Kidney (tissue), 22 donors: ENCODE measurements at places on chromosomes 2 and 18. TPM values are rescaled to one million over a fixed set of nuclear protein-coding genes. Genes with fewer than 3 reads are reported as not detected.

DNA sequence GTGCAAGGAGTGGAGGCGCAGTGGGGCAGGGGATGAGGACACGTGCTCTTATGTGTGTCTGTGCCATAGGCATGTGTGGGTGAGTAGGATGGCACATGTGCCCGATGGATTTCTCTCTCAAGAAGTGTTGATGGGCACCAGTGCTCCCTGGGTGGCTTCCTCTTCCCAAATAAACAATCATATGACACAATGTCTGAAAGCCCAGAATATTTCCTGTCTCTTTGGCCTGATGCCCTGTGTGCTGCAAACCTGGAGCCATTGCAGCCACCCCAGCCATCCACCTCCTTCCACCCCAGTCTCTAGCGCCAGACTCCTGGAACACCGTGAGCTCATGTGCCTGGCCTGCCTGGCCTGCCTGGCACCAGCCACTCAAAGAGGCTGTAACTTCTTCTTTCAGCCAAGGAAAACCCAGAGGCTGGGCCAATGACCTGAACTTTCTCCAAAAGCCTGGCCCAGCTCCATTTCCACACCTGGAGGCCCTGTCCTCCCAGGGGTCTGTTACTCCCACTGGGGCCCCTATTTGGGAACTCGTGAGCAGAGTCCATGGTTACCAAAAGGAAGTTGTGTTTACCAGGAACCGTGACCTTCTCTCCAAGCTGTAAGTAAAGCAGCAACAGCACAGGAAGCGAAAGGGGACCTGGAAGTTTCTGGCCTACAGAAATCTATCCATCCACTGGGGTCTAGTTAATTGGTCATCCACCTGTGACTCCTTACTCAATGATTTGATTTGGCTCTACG, 9.5 kb upstream of the ZBTB7C start:
- no peak overlapping the region for H3K4me3 ChIP-seq
- H3K27ac ChIP-seq = no peak overlapping the region
- H3K36me3 ChIP-seq = no peaks in the 10 kb centered on the region
- no peak for DNase-seq
- H3K27me3 ChIP-seq = no peaks in the 10 kb centered on the region

GRCh38 chr18:61893971-61894750, 1.4 kb upstream of the RNF152 start:
- H3K27ac ChIP-seq = peak overlapping the region; percentile 92
- DNase-seq = peak; percentile 93
- no peaks in the 10 kb centered on the region for H3K4me1 ChIP-seq
- H3K4me3 ChIP-seq = peak overlapping the region; percentile 33
- H3K27me3 ChIP-seq = no peaks in the 10 kb centered on the region

GRCh38 chr2:45176390-45176789, 167.1 kb upstream of the SIX2 start:
- no peak for DNase-seq
- H3K4me1 ChIP-seq = no peaks in the 10 kb centered on the region

DNA sequence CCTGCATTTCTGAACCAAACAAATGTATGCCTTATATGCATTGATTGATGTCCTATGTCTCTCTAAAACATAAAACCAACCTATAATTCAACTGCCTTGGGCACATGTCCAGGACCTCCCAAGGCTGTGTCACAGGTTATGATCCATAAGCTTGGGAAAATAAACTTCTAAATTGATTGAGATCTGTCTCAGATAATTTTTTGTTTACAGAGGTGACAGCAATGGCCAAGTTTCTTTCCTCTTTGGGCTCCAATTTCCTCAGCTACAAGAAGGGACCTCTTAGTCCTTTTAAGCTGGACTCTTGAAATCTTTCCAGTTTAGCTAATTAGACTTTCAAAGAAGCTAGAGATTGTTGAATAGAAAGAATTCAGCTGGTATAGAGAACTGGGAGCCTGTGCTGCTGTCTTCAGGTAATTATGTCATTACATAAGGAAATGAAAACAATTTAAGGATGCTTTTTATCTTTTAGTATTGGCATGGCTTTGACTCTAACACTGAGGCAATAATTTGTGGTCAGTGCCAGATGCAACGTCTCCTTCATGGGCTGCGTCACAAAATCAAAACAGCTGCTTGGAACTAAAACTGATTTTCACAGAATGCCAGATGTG, 412.1 kb upstream of the TRIB2 start:
- no peaks in the 10 kb centered on the region for H3K36me3 ChIP-seq
- DNase-seq = peak; percentile 30
- no peaks in the 10 kb centered on the region for H3K27me3 ChIP-seq

Gene INSIG2
- total RNA-seq = 29.0 TPM

GRCh38 chr2:62870966-62871365, 165.5 kb downstream of the EHBP1 start:
- H3K4me3 ChIP-seq = no peak overlapping the region
- H3K27me3 ChIP-seq = no peaks in the 10 kb centered on the region
- H3K4me1 ChIP-seq = no peaks in the 10 kb centered on the region
- no peak overlapping the region for H3K27ac ChIP-seq
- DNase-seq = no peak

DNA sequence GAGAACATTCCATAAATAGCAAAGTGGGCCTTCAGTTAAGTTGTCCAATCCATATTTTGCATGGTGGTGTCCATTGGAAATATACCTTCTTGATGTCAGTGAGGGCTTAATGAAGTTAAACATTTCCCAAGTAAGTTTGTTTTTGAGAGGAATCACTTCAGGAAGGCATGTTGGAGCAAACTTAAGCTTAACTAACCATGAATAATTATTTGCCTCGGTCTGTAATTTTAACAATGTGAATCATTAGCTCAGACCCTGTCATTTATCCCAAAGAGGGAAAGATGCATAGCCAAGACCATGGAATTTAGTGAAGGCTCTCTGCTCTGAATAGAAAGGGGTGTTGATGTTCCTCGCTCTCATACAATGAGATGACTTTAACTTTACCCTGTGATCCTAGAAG, 47.4 kb downstream of the SPATS2L start:
- H3K36me3 ChIP-seq = no peaks in the 10 kb centered on the region
- H3K4me3 ChIP-seq = no peak overlapping the region
- H3K27ac ChIP-seq = peak overlapping the region; percentile 19
- peaks cover 36% of the 10 kb centered on the region for H3K4me1 ChIP-seq
- peak; percentile 73 for DNase-seq

- no peaks in the 10 kb centered on the region for H3K27me3 ChIP-seq
- no peak for DNase-seq
- no peaks in the 10 kb centered on the region for H3K4me1 ChIP-seq
- no peak overlapping the region for H3K27ac ChIP-seq
These were observed 27.5 kb upstream of the ACVR1 start for GRCh38 chr2:157903626-157904025.

Gene CIDEA
- total RNA-seq = not detected

Gene RAX
- not detected for total RNA-seq

Gene HOXD9
- 36.5 TPM for total RNA-seq

GRCh38 chr2:173793709-173794565, 171.2 kb downstream of the SP3 start:
- no peak for DNase-seq
- H3K27ac ChIP-seq = no peak overlapping the region
- H3K4me3 ChIP-seq = no peak overlapping the region
- no peaks in the 10 kb centered on the region for H3K27me3 ChIP-seq

Gene SESTD1
- 93.5 TPM for total RNA-seq

Gene VAMP8
- total RNA-seq = 196 TPM

DNA sequence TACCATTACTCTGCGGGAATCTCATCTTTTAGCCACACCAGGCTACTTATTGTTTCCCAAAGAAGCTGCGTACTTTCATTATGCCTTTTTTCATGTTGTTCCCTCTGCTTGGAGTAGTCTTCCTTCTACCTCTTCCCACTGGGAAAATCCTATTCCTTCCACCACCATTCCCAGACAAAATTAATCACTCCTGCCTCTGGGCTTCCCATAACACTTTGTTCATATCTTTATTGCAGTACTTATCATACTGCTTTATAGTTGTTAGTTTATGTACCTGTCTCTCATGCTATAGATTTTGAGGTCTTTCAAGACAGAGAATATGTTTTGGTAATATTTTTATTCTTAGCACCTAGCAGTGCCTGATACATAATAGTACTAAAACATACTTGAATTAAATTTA, 16.2 kb downstream of the OTX1 start:
- no peaks in the 10 kb centered on the region for H3K36me3 ChIP-seq
- no peaks in the 10 kb centered on the region for H3K4me1 ChIP-seq
- H3K27ac ChIP-seq = no peak overlapping the region
- peaks cover 48% of the 10 kb centered on the region for H3K27me3 ChIP-seq

Gene CCDC138
- total RNA-seq = 3.2 TPM

GRCh38 chr2:236657801-236658200, 88.2 kb downstream of the ACKR3 start:
- no peak for DNase-seq
- H3K27ac ChIP-seq = no peak overlapping the region
- H3K36me3 ChIP-seq = no peaks in the 10 kb centered on the region
- no peak overlapping the region for H3K4me3 ChIP-seq

Gene SULT1C2
- total RNA-seq = 67.4 TPM

- H3K36me3 ChIP-seq = peaks cover 5% of the 10 kb centered on the region
- H3K27me3 ChIP-seq = no peaks in the 10 kb centered on the region
- no peaks in the 10 kb centered on the region for H3K4me1 ChIP-seq
- no peak overlapping the region for H3K4me3 ChIP-seq
- DNase-seq = no peak
These were observed 27.8 kb upstream of the CACNB4 start for GRCh38 chr2:152126664-152127063.

DNA sequence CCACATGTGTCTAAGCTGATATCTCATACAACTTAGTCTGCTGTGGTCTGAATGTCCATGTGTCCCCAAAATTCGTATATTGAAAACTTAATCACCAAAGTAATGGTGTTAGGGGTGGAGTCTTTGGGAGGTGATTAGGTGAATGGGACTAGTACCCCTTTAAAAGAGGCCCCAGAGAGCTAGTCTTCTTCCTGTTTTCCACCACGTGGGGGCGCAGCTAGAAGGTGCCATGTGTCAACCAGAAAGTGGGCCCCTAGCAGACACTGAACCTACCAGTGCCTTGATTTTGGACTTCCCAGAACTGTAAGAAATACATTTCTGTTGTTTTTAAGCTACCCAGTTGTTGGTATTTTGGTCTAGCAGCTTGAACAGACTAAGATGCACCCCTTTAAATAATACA, 86.6 kb downstream of the ASB1 start:
- no peaks in the 10 kb centered on the region for H3K27me3 ChIP-seq
- no peak overlapping the region for H3K27ac ChIP-seq
- H3K36me3 ChIP-seq = no peaks in the 10 kb centered on the region
- no peaks in the 10 kb centered on the region for H3K4me1 ChIP-seq
- DNase-seq = no peak

DNA sequence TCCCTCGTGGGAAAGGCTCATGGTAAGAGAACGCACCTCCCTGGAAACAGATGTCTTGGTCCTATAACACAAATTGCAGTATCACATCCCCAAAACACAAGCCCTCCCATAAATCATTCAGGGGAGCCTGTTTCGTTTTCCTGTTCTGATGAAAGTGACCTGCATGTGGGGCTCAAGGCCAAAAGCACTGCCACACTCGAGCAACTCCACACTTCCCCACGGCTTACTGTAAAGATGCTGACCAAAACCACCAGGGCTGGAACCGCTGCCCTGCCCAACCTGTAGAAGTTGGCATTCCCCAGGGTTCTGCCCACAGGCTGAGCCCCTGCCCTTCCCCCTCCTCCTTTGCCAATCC, 139.7 kb downstream of the BCL11A start:
- H3K27me3 ChIP-seq = no peaks in the 10 kb centered on the region
- DNase-seq = no peak
- no peaks in the 10 kb centered on the region for H3K4me1 ChIP-seq
- H3K4me3 ChIP-seq = no peak overlapping the region

Gene GPR39
- total RNA-seq = 8.7 TPM

- DNase-seq = no peak
- H3K4me3 ChIP-seq = no peak overlapping the region
- no peaks in the 10 kb centered on the region for H3K36me3 ChIP-seq
These were observed 34.8 kb upstream of the CCDC102B start for GRCh38 chr18:68763083-68763482.

DNA sequence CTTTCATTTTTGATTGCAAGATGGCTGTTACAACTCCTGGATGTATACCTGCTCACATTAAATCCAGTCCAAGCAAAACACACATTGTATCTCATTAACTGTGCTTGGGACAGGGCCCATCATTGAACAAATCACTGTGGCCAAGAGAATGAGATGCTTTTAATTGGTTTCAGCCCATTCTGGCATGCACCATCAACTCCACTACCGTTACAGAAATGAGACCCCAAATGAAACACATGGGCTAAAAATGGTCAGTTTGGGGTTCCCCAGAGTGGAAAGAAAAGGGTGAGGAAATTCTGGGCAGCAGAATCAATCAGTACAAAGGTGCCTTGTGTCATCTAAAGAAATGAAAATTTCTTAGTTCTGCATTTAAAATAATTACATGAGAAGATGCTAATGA, 52.7 kb downstream of the FAM171B start:
- H3K27ac ChIP-seq = no peak overlapping the region
- DNase-seq = no peak
- H3K4me3 ChIP-seq = no peak overlapping the region
- no peaks in the 10 kb centered on the region for H3K4me1 ChIP-seq
- H3K36me3 ChIP-seq = no peaks in the 10 kb centered on the region

Gene NR4A2
- total RNA-seq = 2.4 TPM

Gene CACNB4
- 2.2 TPM for total RNA-seq

- no peak overlapping the region for H3K4me3 ChIP-seq
- no peak for DNase-seq
- H3K36me3 ChIP-seq = no peaks in the 10 kb centered on the region
- H3K27me3 ChIP-seq = no peaks in the 10 kb centered on the region
These were observed 29.8 kb downstream of the DPP10 start for GRCh38 chr2:114472246-114472645.

Gene DYNAP
- not detected for total RNA-seq

DNA sequence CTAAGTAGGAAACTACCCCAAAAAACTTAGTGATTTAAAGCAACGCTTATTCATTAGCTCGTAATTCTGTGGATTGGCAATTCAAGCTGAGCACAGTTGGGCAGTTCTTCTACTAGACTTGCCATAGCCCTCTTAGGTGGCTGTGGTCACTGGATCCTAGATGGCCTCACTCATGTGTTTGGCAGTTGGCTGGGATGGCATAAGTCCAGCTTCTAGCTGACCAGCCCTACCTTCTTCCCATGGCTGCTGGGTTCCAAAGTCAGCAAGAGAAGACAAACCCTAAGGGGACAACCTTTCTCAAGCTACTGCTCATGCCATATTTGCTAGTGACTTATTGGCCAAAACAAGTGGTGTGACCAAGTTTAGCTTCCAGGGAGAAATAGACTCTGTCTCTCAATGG, 95.3 kb downstream of the COPS8 start:
- no peak for DNase-seq
- H3K4me3 ChIP-seq = no peak overlapping the region
- H3K27ac ChIP-seq = no peak overlapping the region
- H3K4me1 ChIP-seq = no peaks in the 10 kb centered on the region
- no peaks in the 10 kb centered on the region for H3K36me3 ChIP-seq
- H3K27me3 ChIP-seq = no peaks in the 10 kb centered on the region

Gene DNER
- 16.5 TPM for total RNA-seq

DNA sequence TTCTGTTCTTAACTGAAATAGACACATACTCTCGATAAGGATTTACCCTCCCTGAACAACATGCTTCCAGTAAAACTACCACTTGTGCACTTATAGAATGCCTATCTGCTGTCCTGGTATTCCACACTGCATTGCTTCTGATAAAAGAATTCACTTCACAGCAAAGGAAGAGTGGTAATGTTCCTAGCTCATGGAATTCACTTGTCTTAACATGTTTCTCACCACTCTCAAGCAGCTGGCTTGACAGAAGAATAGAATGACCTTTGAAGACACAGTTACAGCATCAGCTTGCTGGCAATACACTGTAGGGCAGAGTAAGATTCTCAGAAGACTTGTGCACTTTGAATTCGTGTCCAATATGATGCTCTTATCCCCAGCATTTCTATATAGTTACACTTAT, 524.1 kb upstream of the CNTNAP5 start:
- H3K27ac ChIP-seq = no peak overlapping the region
- H3K36me3 ChIP-seq = no peaks in the 10 kb centered on the region
